Stimulated activated CD4-positive, alpha-beta T cell treated with anti-CD3 and anti-CD28 coated beads, Interleukin-12 subunit alpha, Interleukin-12 subunit beta, amount 100 ng/mL, for 24 hours (primary cell): ENCODE measurements at places on chromosomes 3 and 15.

- no peak for DNase-seq
These were observed 84.0 kb downstream of the SRGAP3 start for GRCh38 chr3:9165421-9165820.

DNA sequence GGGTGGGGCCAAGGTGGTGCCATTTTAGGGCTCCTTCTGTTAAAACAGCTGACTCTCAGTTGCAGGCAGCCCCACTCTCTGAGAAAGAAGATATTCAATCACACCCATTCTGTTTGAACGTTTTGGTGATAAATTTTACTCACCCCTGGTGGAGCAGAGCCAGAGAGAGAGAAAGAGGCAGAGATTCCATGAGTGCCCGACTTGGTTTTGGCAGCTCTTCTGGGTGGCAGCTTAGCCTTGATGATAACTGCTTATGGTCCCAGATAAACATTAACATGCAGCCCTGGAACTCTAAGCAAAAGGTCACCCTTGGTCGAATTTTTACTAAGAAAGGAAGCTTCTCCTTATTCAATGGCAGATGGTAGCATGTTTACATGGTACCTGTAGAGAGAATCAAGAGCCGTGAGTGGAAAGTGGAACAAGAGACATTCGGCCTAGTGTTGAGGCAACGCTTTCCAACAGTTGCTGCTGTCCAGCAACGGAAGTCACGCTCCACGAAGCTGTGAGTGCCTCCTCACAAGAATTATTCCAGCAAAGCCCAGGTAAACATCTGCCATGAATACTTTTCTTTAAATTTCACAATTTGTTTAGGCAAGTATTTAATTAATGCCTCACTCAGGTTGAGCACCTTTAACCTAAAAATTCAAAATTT is 530.6 kb upstream of the ROBO2 start:
- DNase-seq: no peak

GRCh38 chr15:53829471-53829870 is 70.0 kb upstream of the WDR72 start:
- DNase-seq: no peak

DNA sequence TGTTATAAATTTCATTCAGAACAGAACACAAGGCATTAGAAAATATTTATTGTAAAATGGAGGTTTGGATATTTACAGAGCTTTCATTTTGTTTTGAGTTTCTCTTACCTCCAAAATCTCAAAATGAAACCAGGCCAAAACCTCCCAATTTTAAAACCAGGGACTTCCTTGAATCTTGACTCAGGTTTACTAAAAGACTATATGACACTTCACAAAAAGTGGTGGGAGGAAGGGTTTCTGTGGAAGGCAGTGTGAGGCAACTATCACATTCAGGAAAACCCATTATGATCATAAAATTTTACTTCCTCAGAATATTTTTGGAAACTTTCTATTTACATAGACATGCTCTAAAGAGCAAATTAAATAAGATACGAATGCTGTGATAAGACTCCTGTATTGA is 205.8 kb upstream of the EOMES start:
- no peak for DNase-seq

- no peak for DNase-seq
These were observed 62.9 kb upstream of the SPRED1 start for GRCh38 chr15:38189671-38190295.

- DNase-seq: no peak
These were observed 69.5 kb downstream of the PGPEP1L start for GRCh38 chr15:98938105-98938417.

GRCh38 chr3:46089237-46090011 is 62.1 kb upstream of the XCR1 start:
- no peak for DNase-seq

DNA sequence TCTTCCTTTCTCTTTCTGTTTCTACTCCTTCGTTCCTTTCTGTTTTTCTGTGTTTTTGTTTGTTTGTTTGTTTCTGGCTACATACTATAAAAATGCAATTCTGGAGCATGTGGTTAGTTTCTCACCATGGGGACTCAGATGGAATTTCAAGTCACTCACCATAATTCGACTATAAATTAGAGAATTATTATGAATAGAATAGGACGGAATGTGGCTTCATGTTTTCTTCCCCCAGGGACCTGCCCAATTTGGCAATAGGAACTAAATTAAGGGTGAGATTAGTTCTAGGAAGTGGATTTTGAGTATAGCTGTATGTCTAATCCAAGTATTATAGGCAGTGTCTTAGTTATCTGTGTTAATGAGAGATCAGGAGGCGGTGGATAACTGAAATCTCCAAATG is 96.9 kb downstream of the THSD4 start:
- DNase-seq: no peak

DNA sequence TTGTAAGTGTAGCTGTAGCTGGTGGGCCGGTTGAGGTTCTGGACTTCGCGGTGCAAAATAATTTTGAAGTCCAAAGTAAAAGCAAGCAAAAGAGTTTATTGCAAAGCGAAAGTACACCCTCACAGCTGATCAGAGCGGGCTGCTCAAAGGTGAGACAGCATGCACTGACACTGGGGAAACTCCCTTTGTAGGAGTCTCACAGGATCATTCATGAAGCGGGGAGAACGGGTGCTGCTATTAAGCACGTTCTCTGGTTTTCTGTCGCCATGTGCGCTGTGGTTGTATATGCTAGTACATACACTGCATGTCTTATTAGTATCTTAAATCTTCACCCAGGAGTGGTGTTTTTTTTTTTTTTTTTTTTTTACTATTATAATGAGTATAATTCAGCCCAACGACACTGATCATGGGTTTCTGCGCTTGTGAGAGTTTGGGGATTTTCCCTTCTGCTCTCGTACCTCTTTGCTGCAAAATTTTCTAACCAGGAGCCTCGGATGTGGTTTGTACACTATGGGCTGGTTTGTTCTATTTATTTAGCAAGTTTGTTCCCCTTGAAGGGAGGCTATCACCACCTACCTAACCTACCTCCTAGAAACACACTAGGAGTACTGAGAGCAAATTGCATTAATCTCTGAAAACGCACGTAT is 1.4 kb upstream of the AP4E1 start:
- DNase-seq: peak; percentile 73

- DNase-seq: no peak
These were observed 29.1 kb downstream of the FGD5 start for GRCh38 chr3:14847613-14848541.

GRCh38 chr15:48569591-48570302 is 75.8 kb downstream of the FBN1 start:
- no peak for DNase-seq

DNA sequence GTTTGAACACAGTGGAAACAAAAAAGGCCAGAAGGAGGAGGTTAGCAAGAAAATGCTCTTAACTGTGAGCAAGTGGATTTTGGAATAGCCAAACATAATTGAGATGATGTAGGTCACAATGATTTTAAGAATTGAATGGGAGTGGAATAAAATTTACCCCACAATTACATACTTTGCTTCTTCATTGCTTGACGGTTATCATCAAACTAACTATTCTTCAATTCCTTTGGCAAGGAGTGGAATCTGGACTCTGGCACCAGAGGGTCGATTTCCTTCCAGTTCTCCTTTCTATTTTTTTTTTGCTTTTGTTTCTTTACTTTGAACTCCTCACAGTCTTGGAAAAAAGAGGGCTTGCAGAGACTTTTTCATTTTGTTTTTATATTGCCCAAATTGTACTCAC is 634.5 kb upstream of the TGFBR2 start:
- DNase-seq: no peak

DNA sequence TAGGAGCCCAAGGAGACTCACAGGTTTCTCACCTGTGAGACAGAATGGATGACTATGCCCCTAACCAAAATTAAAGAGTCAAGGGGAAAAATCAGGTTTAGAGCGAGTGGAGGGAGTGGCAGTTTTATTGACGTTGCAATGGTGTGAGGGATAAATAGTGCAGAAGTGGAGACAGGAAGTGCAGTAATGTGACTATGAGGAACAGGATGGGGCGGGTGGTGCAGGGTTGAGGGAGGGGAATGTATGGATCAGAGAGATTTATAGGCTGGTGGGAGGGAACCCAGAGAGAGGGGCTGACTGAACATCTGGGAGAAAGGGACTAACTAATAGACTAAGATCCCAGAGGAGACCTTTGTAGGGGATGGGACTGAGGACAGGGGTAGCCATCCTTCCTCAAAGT is 26.5 kb downstream of the EIF2AK4 start:
- DNase-seq: no peak

- no peak for DNase-seq
These were observed 31.6 kb downstream of the SLC22A14 start for GRCh38 chr3:38313695-38314094.

DNA sequence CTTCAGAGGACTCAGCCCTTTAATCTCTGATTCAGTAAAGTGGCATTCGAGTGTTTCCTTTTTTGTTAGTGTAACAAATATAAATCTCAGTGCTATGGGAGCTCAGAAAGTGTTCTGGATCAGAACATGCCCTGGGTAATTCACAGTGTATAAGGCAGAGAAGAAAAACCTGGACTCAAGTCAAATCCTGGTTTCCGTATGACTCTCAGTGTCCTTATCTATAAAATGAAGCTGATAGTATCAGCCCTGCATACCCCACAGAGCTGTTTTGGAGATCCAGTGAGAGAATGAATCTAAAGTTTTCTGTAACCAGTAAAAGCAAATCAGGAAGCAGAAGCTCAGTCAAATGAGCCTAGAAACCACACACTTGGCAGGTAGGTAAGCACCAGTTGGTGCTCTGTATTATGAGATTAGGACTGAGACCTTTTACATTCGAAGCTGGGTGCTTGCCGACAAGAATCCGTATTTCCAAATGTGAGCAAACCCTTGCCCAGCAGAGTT is 67.2 kb downstream of the IL1RAP start:
- no peak for DNase-seq

GRCh38 chr15:52567871-52568600 is 794 bp downstream of the ARPP19 start:
- peak; percentile 41 for DNase-seq

GRCh38 chr15:62874959-62875625 is 167.5 kb upstream of the TPM1 start:
- DNase-seq: no peak

DNA sequence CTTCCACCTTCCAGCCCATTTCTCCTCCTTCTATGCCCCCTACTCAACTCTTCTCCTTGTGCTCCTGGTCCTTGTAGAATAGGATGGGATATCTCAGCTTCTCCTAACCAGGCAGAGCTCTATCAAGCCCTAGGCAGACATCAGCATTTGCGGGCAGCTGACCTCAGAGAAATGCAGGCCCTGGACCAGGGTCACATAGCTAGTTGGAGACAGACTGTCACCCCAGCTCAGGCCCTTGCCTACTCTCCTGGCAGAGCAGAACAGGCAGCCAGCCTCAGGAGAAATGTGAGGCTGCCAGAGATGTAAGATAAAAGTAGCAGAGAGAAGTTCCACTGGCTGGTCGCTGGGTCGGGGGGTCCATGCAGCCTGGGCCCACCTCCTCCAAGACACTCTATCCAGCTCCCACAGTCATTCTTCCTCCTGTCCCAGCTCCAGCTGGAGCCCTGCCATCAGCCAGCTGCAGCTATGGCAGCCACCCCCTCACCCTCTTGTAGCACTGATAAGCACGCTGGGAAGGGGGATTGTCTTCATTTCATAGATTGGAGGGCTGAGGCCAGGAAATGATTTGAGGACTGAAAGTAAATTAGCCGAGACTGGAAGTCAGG is 4.0 kb downstream of the CYP8B1 start:
- DNase-seq: no peak

DNA sequence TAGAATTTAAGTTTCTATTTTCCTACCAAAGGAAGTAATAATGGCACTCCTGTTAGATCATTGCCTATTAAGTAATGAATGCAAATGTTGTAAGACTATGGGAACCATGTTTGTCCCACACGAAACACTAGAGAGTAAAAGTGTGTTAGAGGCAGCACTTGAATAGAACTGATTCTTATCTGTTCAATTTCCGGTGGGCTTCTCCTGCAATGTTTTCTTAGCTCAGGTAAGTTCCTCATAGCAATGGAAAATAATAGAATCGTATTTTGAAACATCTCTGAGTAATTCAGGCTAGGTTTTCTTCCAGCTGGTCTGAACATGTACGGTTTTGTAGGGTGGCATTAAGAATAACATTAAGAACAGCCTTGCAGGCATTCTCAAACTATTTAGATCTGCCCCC is 145.3 kb upstream of the LIPC start:
- no peak for DNase-seq

DNA sequence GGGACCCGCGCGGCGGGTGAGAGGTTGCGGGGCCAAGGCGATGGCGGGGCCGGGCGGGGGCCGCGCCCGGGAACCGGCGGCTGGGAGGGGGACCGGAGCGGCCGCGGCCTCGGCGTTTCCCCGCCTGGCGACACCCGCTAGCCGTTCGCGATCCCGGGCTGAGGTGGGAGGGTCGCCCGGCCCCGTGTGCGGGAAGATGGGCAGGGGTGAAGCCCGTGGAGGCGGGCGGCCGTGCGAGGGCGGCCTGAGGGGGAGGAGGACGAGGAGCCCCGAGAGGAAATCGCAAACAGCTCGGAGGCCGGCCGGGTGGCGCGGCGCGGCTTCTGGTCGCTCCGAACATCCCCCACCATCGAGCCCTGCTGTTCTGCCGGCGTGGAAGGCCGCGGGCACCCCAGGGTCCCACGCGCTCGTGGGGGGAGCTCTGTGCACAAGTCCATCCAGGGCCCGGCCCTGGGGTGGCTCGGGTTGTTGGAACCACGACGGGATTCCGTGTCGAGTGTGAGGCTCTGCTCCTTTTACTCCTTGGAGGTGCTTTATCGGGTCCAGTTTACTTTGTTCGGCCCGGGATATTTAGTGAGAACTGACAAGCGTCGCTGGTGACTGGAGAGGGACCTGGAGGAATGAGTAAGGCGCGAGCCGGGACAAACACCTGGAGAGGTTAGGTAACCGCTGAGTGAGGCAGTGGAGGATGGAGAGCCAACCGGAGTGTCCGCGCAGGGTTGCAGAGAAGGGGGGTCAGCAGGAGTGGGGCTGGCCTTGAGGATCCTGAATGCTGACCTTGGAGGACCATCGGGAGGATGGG is 728 bp downstream of the CRTC3 start:
- DNase-seq: peak; percentile 5

DNA sequence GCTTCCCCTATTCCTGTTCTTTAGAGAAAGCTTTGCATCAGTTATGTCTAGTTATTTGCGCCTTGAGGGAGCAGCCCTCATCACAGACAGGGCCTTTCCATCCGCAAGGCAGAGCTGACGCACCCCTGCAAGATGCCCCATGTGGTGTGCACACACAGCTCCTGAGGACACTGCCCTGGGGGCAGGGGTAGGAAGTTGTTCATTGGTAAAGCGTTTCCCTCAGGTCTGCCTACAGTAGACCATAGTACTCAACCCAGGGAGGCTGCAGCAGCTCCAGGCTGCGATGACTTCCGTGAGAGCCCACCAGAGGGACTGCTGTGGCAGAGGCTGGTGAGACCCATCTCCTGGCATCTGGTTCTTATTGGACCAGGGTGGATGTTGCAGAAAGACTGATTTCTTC is 55.1 kb upstream of the PLXNA1 start:
- no peak for DNase-seq

- DNase-seq: peak; percentile 78
These were observed 1.9 kb downstream of the KLF13 start for GRCh38 chr15:31328428-31328968.

DNA sequence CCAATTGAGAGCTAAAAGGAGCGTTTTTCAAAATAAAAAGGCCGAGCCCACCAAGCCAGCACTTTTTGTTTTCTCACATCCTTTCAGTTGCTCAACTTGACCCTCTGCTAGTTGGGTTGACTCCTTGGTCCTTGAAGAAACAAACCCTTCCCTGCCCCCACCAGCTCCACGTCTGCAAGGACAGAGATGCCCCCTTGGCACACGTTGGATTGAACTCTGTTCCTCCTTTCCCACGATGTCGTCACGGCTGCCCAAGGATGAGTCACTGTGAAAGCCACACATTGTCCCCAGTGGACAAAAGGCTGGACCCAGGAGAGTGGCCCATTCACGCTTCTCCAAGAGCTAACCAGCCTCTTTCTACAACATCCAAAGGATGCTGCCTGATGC is 43.0 kb upstream of the SPATA12 start:
- DNase-seq: no peak
